Stimulated activated CD4-positive, alpha-beta T cell treated with anti-CD3 and anti-CD28 coated beads, Interleukin-1b, Interleukin-23, amount 100 ng/mL, for 24 hours (primary cell): ENCODE measurements at places on chromosomes 6 and 20.

DNA sequence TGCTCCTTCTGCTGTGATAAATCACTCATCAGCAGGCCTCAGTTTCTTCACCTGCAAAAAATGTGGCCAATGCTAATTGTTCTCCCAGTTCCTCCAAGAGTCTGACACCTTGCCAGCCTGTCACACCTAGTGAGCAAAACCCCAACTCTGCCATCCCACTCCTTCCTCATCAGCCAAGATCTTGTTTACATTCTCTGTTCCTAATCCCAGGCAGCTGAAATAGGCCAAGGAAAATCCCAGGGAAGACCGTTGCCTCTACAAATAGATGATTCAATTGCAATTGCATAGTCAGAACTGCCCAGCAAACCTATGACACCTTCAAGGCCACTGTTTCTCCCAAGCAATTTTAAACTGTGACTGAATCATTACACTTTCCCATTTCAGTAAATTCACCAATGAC is 78.7 kb downstream of the GMDS start:
- DNase-seq = no peak

GRCh38 chr6:156543431-156543830 is 233.7 kb upstream of the ARID1B start:
- DNase-seq = no peak

DNA sequence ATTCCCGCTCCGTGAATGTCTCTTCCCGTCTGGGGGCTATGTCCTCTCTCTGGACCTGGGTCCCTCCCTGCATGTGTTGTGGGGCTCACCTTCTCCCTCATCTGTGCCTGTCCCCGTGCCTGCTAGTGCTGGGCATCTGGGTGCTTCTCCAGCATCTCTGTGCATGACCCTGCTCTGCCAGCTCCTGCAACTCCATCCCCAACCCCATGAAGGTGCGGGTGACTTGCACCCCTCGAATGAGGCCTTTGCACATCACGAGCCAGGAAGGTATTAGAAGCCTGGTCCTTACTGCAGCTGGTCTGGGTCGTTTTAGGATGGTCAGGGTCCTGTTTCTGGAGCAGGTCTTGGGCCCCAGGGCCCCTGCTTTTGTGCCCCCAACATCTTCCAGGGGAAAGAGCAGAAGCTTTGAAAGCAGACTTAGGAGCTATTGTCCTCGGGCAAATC is 109.7 kb downstream of the AGPAT4 start:
- no peak for DNase-seq

- DNase-seq = no peak
These were observed 379.2 kb downstream of the BMP2 start for GRCh38 chr20:7146552-7147219.

DNA sequence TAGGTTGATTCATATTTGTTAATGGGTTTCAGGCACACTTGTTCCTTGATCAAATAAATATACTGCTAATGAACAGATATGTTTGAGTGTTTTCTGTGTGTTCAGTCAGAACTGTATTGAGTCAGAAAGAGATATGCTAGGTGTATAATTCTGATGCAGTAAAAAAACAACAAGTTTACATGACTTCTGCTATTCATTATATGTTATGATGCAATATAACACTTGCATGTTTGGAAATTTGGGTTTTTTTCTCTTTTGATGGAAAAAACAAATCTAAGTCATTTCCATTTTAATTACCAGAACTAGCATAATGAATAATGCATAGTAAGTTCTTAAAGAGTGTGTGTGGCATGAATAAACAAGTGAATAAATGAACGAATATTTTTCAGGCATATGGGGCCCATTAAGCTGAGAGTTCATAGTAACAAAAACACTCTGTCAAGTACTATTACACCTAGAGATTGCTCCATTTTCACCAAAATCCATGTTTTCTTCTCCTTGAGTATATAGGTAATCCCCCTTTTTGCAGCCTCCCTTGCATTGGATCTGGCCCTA is 208.3 kb upstream of the NT5E start:
- no peak for DNase-seq
